ENCODE measurements at places on chromosomes 2 and 18.

DNA sequence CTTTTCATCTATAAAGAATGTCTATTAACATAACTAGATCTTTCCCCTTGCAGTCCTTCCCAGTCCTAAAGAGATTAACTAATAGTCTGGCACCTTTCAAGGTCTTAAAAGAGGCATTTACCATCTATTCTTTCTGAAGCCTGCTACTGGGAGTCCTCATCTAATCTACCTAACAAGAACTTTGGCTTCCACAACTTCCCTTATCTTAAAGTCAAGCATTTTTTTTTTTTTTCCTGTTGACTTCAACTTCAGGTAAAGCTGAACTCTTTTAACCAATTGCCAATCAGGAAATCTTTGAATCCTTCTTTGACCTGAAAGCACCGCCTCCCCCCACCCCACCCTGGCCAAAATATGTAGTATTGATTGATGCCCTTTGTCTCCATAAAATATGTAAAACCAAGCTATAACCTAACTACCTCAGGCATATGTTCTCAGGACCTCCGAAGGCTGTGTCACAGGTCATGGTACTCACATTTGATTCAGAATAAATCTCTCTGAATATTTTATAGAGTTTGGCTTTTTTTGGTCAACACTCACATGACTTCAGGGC, 168.6 kb downstream of the PTPRM start:
- DNase-seq, result no peak

- no peak for DNase-seq
These were observed 81.1 kb upstream of the GLI2 start for GRCh38 chr2:120654381-120655134.

DNA sequence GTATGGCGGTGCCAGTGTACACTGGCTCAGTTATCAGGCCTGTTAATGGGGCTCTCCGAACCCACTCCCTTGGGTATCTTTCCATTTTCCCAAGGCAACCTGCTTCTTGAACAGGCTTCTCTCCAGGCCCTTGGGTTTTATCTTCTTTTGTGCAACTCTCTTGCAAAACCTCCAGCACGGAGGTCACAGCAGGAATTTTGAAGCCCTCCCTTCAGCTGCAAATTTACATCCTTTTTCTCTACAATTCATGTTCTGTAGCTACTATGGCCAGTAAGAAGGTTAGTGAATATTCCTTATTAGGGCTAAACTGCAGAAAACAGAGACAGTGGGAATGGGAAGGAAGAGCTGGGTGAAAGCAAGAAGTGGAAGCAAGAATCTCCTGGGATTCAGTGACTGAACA, 10.4 kb upstream of the NPAS2 start:
- DNase-seq, result no peak

GRCh38 chr18:57813245-57813644, 10.1 kb upstream of the ATP8B1 start:
- DNase-seq, result no peak

GRCh38 chr2:44894058-44894457, 47.4 kb upstream of the SIX3 start:
- no peak for DNase-seq

DNA sequence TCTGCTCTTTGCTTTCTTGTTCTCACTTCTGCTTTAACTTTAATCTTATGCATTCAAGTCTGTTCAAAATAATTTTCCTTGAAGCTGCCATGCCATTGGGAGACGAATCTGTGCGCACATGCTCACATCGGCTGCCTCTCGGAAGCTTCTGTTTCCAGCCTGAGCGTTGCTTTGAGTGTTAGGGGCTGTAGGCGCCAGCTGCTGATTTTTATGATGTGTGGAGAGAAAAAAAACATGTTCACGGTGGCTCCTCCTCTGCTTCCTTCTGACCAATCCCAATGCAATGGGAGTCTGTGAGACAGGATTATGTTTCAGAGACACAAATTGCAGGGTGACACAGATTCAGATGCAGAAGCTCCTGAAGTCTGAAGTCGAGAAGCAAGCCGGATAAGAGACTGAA, at the start of gene MC4R:
Gene MC4R (minus strand): TSS at position 180 of the 400 bp plus-strand sequence. CDS start 426 bp downstream, outside the sequence.
- no peak for DNase-seq

- no peak for DNase-seq
These were observed 84.2 kb downstream of the ANTXR1 start for GRCh38 chr2:69097148-69097610.

GRCh38 chr2:28588292-28588670, 92.4 kb downstream of the PLB1 start:
- DNase-seq, result peak; percentile 2

DNA sequence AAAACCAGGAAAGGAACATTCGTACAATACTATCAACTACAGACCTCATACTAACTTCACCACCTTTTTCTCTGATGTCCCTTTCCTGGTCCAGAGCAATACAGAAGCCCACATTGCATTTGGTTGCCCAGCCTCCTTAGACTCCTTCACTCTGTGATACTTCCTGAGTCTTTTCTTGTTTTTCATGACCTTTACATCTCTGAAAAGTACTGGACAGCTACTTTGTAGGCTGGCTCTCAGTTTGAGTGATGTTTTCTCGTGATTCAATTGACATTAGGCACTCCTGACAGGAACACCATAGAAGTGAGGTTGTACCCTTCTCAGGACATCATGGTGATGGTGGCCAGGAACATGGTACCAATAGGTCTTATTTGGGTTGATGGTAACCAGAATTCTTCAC, 185.9 kb upstream of the SLC39A10 start:
- DNase-seq, result no peak

GRCh38 chr18:51537487-51537886, 340.0 kb upstream of the MEX3C start:
- no peak for DNase-seq

DNA sequence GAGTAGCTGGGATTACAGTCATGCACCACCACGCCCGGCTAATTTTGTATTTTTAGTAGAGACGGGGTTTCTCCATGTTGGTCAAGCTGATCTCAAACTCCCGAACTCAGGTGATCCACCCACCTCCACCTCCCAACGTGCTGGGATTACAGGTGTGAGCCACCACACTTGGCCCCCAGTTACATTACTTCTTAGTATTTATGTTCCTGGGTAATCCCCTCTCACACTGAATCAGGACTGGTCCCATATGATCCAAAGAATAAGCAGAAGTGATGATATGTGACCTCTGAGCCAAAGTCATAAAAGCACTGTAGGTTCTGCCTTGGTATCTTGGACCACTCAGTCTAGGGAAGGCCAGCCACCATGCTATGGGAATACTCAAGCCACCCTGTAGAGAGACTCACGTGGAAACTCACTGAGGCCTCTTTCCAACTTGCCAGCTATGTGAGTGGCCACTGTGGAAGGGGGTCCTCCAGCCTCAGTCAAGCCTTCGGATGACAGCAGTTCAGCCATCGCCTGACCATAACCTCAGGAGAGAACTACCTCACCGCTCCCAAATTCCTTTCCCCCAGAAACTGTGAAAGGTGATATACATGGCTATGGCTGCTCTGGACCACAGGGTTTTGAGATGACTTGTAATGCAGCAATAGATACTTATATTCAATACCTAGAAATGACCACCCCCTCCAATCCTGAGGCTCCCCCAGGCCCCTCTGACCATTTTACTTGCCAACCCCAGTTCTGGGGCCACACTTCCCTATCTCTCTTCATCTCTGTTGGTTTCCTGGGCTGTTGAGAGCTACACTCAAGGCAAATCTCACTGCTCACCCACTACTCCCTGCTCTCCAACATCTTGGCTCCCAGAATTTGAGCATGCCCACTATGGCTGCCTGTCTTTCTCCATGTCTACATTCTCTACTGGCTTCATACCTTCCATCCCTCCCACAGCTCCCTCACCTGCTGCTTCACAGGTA, 80.5 kb downstream of the DDX1 start:
- DNase-seq, result no peak

DNA sequence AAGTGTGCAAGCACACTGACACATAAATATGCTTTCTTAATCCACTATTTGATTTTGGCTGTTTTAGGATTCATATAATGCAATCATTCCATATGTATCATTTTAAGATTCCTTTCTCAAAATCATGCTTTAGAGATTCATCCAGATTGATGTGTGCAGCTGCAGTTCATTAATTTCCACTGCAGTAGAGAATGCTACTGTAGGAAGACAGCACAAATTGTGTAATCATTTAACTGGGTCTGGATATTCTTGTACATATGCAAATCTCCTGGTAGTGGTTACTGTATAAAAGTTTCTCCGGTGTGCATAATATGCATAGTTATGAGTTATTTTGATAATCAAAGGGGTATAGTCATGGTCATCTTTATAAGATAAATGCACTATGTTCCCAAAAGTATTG, 502.5 kb upstream of the ACVR2A start:
- DNase-seq, result no peak

DNA sequence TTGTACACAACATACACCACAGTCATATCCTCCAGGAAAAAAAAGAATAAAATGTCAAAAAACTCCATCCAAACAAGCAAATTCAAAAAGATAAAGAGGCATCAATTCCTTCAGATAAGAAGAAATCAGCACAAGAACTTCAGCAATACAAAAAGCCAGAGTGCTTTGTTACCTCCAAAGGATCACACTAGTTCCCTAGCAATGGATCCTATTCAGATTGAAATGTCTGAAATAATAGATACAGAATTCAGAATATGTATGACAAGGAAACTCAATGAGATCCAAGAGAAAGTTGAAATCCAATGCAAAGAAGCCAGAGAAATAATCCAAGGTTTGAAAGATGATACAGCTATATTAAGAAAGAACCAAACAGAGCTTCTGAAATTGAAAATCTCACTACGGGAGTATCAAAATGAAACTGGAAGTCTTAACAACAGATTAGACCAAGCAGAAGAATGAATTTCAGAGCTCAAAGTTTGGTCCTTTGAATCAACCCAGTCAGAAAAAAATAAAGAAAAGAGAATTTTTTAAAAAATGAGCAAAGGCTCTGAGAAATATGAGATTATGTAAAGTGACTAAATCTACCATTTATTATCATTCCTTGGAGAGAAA, 80.6 kb downstream of the TRABD2A start:
- no peak for DNase-seq

- no peak for DNase-seq
These were observed 307 bp downstream of the CDH2 start for GRCh38 chr18:28176698-28176947.

- peak; percentile 53 for DNase-seq
These were observed 110.9 kb downstream of the STK39 start for GRCh38 chr2:168136392-168136977.

DNA sequence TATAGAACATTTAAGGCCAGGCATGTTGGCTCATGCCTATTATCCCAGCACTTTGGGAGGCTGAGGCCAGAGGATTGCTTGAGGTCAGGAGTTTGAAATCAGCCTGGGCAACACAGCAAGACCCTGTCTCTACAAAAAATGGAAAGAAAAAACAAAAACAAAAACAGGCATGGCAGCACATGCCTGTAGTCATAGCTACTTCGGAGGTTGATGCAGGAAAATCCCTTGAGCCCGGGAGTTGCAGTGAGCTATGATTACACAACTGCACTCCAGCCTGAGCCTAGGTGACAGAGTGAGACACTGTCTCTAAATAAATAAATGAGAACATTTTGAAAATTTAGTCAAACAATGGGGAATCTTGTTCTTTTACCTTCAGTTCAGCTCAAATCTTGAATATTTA, 12.1 kb upstream of the YES1 start:
- DNase-seq, result no peak

GRCh38 chr2:26503231-26503880, 25.4 kb upstream of the OTOF start:
- DNase-seq, result peak; percentile 73

DNA sequence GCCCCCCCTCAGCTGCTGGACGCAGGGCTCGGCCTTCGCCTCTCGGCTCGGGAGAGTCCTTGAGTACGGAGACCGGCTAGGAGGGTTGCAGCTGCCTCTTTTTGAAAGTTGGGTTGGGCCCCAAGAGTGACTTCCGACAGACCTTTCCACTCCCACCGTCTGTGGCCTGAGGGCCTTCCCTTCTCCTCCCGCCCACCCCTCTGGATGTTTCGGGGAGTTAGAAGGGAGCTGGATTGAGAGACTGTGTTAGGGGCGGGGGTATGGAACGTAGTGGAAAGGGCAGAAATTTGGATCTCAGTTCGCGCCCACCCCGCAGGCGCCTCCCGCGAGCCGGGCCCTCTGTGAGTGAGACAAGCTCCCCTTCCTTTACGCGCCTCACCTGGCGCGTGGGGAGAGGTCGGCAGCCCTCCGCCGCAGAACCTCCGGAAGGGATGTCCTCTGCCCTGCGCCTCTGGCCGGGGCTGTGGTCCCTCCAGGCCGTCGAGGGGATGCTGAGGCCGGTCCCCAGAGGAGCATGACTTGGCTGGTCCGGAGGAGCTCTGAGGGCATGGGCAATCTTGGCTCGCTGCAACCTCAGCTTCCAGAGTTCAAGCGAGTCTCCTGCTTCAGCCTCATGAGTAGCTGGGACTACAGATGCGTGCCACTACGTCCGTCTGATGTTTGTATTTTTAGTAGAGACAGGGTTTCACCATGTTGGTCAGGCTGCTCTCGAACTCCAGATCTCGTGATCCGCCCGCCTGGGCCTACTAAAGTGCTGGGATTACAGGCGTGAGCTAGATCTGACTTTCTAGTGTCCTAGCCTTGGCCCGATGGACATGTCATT, 15.9 kb downstream of the C2orf74 start:
- DNase-seq, result peak; percentile 39

GRCh38 chr2:200502196-200502595, 7.7 kb downstream of the KCTD18 start:
- no peak for DNase-seq

DNA sequence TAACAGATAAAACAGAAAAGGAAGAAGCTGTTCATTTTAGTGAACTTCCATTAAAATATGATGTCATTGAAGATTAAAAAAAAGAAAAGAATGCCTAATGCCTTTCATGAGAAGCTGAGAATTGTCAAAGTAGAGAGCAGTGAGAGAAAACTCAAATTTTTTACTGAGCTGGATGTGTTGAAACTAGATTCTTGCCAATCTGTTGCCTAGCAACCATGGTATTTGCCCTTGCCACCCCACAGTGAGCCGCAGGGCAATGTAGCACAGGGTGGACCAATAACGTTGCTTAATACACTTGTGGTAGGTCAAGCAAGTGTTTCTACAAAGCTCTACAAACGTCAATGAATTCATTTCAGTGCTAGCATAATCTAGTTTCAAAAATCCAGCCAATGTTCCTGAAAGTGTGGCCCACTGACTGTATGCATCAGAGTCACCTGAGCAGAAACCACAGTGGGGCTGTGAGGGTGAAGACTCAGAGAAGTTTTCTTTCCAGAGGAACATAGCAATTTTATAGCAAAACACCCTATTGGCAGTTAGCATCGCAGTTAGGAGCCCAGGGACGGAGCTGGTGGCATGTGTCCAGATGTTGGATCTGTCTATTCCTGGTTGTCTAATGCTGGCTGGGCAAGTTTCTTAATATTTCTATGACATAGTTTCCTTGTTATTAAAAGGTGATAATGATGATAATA, 132.2 kb downstream of the DOCK10 start:
- peak; percentile 60 for DNase-seq

GRCh38 chr2:205704127-205704741, 21.9 kb downstream of the NRP2 start:
- DNase-seq, result no peak

All from CD4-positive, alpha-beta T cell treated with Interleukin-2 at 100 ng/mL for 4 hours (primary cell).